ENCODE measurements at places on chromosomes 7 and 10.

DNA sequence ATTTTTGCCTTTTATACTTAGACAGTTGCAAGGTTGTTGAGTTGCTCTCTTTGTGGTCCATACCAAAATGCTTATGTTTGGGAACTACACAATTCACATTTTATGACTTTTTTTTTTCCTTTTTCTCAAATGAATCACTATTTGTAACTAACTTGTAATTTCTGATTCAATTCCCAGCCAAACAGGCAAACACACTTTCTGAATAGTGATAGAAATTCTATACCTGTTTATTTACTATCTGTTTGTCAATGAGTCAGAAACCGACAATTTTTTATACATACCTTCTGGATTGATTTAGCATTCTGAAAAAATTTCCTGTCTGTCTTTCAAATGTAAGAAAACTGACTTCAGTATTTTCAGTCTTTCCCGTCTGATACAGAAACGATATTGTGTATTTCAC is 69.1 kb downstream of the MBL2 start:
- no peak for DNase-seq

DNA sequence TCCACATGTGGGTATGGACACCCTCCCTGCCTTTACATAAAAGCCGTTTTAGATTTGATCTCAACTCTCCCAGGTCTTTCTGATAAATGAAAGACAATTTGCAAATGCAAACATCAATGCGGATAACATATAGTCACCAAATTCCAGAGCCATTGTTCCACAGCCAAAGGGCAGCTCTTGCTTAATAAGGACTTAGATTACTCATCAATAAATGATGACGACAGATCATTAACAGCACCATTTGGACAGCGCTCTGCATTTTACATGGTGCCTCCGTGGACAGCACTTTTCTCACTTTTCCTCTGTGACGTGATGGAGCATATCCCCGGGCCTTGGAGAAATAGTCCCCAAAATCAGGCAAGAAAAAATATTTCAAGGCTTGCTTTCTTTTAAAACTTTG is 370.3 kb upstream of the CELF2 start:
- no peak for DNase-seq

DNA sequence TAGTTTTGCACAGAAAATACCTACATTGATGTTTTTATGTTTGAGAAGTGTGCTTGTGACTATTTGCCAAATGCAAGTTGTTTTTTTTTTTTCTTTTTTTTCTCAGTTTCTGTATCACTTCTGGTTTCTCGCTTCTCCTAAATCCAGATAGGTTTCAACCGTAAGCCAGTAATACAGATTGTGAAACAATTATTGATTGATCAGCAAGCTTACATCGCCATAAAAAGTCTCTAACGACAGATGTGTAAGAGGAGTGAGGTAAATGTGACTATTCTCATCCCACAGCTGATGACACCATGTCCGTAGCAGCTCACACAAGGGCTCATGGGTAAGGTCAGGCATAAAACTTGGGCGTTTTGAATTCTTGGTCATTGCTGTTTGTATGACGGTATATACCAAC is 202.8 kb upstream of the AKR1E2 start:
- DNase-seq = no peak

DNA sequence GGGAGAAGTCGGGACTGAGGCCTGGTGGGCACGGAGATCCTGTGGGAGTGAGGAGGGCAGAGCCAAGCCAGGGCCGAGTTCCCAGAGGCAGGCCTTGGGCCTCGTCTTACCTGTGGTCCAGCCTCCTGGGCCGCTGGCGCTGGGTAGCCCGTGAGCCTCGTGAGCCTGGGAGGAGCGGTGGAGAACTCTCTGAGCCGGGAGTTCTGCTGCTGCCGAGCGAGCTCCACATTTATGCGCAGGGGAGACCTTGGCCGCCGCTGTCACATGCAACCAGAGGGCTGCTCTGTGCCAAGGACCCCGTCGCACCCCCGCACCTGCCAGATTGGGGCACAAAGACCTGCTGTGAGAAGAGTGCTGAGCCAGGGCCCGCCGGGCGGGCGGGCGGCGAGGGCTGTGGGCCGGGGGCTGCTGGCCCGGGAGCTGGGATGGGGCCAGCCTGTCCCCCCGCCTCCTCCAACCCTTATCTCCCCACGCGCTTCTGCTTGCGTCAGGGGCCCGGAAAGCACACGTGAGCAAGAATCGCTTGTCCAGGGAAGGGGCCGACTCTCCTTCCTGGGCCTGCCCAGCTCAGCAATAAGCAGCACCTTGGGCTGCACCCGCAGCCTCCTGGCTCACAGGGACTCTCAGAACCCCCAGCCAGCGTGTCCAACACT is 10.2 kb downstream of the VENTX start:
- no peak for DNase-seq

DNA sequence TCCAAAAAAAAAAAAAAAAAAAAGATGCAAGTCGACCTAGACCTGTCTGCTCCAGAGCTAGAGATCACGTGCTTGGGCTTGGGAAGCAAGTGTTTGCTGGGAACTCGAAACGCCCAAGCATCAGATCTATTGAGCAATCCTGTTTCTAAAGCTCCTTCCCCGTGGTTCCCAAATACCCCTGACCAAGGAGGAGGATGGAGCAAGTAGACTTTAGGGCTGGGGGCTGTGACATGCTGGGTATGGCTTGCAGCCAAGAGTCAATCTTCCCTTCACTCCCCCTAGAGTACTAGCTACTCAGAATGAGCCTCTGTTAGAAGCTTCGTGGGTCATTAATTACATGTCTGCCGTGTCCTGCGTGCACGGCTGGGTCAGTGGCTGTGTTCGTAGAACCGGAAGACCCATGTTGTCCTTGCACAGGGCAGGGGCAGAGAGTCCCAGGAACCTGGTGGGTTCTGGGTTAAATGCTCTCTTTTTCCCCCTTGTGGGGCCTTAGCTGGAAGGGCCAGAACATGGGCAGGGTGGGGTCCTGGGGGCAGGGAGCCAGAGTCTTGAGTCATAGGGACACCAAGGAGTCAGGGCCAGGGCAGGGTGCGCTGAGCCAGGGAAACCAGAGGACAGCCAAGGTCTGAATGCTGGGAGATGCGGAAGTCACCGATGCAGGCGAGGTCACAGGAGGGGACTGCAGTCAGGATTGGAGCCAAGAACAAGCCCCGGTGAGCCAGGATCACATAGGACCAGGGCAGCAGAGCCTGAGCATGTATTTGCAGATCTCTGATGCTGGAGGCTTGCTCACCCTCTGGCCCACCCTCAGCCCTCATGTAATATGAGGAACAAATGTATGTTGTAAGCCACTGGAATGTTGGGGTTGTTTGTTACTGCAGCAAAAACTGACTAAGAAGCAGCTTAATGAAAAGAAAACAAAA is 34.6 kb upstream of the TPST1 start:
- no peak for DNase-seq

GRCh38 chr10:112911206-112911605 is 38.8 kb upstream of the TCF7L2 start:
- DNase-seq = peak; percentile 17

DNA sequence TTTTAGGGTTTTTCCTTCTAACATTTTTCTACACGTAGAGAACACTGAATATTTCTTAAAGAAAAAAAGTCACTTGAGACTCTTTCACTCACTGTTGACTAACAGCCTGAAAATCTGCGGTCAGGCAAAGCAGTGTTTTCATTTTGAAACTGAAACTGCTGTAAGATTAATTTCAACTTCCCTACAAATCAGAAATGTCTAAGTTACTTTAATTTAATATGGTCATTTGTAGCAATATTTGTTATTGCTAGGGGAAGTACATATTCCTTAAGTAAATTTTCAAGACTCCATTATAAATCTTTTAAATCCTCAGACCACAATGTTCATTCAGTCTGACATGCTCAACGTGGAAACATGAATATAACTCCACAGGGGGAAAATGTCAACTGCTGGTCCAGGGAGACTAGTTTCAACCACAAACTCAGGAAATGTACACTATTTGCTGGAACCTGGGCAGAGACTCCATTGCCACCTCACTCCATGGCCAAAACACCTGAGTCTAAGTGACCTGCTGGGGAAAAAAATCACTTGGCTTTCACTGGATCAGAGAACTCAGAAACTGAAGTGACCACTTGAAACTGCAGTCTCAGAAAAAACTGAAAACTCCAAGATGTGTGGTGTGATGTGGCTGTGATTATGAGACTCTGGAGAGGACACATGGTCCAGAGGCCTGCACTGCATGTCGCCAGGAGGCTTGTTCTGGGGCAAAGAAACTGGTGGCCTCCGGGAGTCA is 161.2 kb downstream of the TAX1BP1 start:
- DNase-seq = no peak

- no peak for DNase-seq
These were observed 36.1 kb downstream of the ADGRA1 start for GRCh38 chr10:133123746-133124356.

DNA sequence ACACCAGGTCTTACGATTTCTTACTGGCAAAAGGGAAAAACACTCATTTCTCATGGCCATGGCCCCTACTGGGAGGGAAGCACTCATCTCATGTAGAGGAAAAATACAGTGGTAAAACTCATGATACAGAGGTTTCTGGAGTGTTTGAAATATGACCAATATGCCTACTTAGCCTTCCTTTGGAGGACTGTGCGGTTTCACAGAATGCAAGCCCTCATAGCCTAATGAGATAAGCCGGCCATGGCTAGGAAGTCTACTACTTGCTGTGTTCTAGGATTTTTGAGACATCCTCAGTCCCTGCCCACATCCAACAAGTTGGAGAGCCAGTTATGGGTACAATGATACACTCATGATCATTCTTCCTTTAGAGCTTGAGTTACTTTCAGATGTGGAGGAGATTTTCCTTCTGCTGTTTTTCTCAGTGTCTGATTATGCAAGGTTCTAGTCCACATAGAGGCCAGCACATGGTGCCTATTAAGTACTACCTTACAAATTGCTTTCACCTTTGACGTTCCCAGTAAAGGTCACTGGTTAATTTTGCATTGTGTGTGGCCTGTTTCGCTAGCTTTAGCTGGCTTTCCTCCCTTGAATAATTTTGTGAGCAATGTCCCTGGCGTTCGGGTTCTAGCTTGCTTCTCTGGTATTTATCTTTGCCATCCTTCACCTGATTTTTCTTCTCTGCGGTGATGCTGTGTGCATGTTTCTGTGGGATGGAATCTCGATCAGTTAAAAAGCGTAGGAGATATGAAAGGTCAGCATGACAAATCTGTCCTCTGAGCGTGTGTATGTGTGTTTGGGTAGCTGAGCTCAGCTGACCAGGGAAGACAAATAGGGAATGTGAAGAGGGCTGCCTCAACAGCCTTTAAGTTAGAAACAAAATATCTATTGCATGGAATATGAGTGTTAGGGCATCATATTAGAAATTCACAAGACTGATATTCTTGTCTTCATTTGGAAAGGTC is 295.4 kb downstream of the LRMDA start:
- DNase-seq = no peak

GRCh38 chr10:33617381-33618080 is 283.1 kb upstream of the NRP1 start:
- DNase-seq = no peak

DNA sequence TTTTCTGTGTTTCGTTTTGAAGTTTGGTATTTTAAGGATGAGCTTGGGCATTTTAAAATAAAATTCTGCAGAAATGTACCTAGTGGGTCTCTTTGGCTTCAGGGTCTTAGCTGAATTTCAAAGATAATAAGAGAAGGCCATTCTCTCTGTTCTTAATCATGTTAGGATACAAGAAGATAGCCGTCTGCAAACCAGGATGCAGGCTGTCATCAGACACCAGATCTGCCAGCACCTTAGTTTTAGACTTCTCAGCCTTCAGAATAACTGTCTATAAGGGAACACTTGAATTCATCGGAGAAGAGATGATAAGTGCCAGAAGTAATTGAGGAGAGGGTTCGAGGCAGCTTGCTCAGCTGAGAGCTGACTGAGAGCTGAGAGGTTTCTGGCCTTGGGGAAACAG is 202.1 kb downstream of the REEP3 start:
- no peak for DNase-seq

GRCh38 chr7:131330299-131330698 is 2.6 kb downstream of the MKLN1 start:
- DNase-seq = no peak

DNA sequence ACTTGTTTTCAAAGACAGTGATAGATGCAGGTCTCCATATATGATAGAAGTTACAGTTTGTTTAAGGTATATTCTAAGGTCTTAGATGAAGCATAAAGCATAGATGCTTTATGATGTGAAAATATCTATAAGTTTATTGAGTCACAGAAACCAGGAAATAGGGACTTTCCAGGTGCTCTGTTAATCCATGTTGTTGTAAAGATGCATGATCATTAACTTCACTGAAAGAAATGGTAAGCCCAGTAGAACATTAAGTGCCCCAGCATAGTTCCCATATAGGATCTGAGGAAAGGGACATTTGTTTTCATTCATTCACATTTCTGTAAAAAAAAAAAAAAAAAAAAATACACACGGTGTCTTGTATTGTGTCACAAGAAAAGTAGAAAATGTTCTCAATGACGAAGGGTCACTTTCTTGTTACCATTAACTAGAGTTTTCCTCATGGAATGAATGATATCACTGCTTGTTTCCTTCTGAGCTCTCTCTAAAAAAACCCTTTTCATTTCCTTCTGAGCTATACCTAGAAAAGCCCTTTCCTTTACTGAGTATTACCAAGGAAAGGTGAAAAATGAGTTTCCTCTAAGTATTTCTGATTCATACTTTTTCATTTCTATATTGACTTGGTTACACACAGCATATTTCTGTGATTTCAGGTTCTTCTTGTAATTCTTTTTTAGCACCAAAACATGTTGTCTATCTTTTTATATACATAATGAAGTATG is 105.2 kb downstream of the MACC1 start:
- no peak for DNase-seq

GRCh38 chr7:92973974-92974373 is 137.6 kb upstream of the CDK6 start:
- DNase-seq = no peak

All from NCI-H2171 (cell line).